A549 (cell line): ENCODE measurements at places on chromosomes 7 and 10.

DNA sequence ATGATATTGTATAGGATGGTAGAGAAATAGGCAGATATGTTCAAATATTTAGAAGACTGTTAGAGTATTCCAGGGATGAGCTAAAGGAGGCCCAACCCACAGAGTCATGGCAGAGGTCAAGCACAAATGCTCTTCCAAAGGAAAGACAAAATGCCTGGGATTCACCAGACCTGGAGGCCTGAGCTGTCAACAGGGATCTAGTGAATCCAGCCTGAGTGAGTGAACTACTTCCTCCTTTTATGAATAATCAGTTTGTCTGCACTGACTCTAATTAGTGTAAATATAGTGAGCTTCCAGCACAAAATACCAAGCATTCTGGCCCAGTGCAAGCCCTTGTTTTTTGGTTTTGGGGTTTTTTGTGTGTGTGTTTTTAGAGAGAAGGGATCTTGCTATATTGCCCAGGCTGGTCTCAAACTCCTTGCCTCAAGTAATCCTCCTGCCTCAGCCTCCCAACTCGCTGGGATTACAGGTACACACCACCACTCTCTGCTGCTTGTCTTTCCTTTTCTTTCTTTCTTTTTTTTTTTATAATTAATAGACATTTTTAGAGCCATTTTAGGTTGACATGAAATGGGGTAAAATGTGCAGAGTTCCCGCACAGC lies 244.4 kb downstream of the SKIDA1 start:
- no peak for DNase-seq

DNA sequence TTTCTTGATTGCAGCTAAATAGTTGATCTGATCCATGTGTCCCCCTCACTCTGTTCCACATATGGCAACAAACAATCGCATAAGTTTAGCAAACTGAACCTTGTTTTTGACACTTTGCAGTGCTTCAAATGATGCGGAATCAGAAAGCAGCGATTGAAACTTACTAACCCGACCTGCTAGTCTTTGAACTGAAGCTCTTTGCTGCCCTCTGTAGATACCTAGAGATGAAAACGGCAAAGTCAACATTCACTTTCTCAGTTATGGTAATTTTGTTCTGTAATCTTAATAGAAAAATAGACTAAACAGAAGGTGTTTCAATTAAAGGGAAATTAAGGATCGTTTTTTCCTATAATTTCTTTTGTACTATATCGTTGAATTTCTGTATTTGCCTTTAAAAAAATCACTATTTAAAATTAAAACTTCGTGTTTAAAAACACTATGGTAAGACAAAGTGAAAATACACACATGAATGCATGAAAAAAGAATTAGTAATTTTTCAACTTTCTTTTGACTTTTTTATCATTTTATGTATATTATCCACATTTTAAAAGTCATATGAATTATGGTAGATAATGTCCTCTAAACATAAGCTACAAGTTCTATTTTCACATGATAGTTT lies 276.5 kb downstream of the MAGI2 start:
- peak; percentile 5 for DNase-seq

GRCh38 chr7:92992932-92993331 lies 124.8 kb downstream of the SAMD9 start:
- no peak for DNase-seq

DNA sequence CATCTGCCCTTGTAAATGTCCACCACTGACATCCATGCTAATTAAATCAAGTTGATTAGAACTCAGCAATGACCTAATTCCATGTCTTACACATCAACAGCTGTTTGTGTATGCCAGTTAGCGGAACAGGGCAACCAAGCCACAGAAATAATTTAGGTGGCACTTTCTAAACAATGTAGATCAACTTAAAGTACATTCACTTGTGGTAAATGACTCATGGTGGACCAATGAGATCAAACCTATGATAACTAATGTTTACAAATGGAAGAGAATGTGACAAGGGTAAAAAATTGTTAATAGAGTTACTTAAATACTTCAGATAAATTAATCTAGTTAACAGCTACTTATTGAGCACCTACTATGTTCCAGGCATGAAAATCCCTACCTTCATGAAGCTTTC lies 63.1 kb upstream of the ICA1 start:
- no peak for DNase-seq

GRCh38 chr10:1172256-1172984 lies 116.2 kb downstream of the WDR37 start:
- no peak for DNase-seq

- DNase-seq: no peak
These were observed 96.8 kb downstream of the TNS3 start for GRCh38 chr7:47484923-47485639.

- no peak for DNase-seq
These were observed 26.0 kb upstream of the ZNF273 start for GRCh38 chr7:64876792-64877713.
